ENCODE measurements at places on chromosomes 6 and 20.
A peak's percentile ranks its signal among the peaks of the same experiment; 100 is the strongest.

- no peak for DNase-seq
These were observed 90.2 kb upstream of the TOX2 start for GRCh38 chr20:43824309-43825050.

- DNase-seq = no peak
These were observed 489 bp downstream of the TBX18 start for GRCh38 chr6:84763886-84764331.

DNA sequence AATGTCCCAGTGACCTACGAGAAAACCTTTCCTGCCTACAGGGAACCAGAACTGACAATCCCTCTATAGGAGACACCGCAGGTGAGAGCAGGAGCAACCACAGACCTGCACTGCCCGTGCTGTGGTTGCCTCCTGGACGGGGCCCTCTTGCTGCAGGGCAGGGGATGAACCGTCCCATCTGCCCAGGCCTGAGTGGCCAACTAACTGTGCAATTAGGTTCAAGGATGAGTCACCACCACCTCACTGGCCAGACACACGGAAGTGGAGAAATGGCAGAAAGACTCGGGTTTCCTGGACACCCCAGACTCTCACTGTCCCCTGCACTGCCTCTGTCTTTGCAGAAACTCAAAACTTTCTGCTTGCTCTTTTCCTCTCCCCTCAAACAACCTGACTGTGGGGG, 13.8 kb upstream of the HLA-G start:
- no peak for DNase-seq

DNA sequence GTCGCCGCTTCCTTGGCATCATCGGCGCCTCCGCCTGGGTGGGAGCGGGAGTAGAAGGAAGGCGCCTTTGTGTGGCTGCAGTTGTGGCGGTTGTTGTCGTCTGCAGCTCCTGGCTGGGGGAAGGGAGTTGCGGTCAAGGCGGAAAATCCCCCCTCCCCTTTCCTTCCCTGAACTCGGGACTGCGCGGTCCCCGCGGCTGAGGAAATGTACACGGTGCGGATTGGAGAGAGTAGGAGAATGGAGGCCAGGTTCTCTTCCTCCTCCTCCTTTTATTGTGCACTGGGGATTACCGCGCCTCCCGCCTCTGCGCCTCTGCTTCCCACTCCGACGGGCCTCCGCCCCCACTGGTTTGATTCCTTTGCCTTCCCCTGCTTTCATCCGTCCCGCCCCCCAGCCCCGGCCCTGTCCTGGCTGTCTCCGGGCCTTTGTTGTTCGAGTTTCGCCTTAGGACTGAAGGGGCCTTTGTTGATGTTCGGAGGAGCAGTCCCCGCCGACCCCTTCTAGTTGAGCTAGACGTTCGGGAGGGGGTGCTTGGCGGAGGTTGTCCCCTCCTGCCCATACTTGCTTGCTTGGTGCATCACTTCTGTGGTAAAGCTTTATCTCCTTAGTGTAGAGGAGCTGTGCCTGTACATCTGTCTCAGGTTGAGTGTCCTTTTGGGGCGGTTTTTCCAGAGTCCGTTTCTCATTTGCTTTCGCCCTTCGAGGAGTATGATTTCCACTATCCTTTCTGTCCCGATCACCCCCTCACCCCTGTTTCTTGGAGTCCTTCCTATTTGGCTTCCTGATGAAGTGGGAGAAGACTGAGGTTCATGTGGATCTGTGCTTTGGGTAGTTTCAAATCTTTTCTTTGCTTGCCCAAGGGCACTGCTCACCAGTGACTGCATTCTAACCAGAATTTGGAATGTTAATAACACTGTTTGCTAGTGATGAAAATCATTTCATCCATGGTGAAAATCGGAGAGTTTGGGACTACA, 764 bp downstream of the ZNF292 start:
- peak; percentile 47 for DNase-seq

GRCh38 chr6:74782346-74782745, 423.5 kb downstream of the COL12A1 start:
- no peak for DNase-seq

GRCh38 chr6:111938710-111939109, 65.5 kb upstream of the FYN start:
- no peak for DNase-seq

All from activated CD8-positive, alpha-beta memory T cell treated with anti-CD3 and anti-CD28 coated beads, Interleukin-2, amount 50 U/mL, for 4 hours (primary cell).